ENCODE measurements at places on chromosomes 7 and 10. TPM values are rescaled to one million over a fixed set of nuclear protein-coding genes. Genes with fewer than 3 reads are reported as not detected.

DNA sequence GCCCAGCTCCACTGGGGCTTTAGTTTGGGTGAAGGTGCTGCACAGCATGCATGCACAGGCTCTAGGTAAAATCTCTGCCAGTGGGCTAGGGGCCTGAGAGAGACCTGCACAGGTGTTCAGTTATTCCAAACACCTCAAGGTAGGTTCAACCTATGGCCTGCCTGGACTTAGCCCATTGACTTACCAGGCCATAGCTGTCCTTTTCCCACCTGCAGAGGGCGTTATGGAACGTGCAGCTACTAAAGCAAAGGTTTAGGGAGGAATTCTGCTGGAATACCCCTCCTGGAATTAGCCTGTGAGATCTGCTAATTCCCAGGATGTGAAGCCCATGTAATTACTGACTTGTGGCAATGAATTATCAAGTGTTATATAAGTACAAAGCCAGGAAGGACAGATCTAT, 3.6 kb downstream of the VWC2 start:
- H3K27ac ChIP-seq: no peak overlapping the region
- DNase-seq: peak; percentile 74
- peaks cover 36% of the 10 kb centered on the region for H3K27me3 ChIP-seq
- no peaks in the 10 kb centered on the region for H3K4me1 ChIP-seq
- H3K4me3 ChIP-seq: no peak overlapping the region

DNA sequence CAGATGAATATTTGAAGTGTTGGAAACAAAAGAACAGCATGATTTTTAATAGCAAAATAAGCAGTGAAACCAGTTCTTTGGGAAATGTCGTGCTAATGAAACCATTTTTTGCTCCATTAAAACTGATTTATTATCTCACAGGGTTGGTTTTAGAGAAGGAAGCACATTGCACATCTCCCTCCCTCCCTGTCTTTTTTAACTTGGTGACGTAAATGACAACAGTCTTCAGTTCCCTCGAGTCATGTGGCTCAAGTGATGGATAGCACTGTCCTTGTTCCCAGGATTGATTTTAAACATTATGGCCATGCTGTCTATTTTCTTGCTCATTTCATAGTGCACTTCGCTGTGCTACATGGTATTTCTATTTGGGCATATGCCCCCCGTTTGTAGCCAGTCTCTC, 105.9 kb downstream of the DOCK1 start:
- no peaks in the 10 kb centered on the region for H3K4me1 ChIP-seq
- H3K27me3 ChIP-seq: no peaks in the 10 kb centered on the region
- H3K4me3 ChIP-seq: no peak overlapping the region

GRCh38 chr7:107613948-107614347, 33.9 kb downstream of the BCAP29 start:
- H3K4me1 ChIP-seq: no peaks in the 10 kb centered on the region
- no peak overlapping the region for H3K4me3 ChIP-seq
- DNase-seq: no peak
- no peaks in the 10 kb centered on the region for H3K27me3 ChIP-seq
- no peak overlapping the region for H3K27ac ChIP-seq

DNA sequence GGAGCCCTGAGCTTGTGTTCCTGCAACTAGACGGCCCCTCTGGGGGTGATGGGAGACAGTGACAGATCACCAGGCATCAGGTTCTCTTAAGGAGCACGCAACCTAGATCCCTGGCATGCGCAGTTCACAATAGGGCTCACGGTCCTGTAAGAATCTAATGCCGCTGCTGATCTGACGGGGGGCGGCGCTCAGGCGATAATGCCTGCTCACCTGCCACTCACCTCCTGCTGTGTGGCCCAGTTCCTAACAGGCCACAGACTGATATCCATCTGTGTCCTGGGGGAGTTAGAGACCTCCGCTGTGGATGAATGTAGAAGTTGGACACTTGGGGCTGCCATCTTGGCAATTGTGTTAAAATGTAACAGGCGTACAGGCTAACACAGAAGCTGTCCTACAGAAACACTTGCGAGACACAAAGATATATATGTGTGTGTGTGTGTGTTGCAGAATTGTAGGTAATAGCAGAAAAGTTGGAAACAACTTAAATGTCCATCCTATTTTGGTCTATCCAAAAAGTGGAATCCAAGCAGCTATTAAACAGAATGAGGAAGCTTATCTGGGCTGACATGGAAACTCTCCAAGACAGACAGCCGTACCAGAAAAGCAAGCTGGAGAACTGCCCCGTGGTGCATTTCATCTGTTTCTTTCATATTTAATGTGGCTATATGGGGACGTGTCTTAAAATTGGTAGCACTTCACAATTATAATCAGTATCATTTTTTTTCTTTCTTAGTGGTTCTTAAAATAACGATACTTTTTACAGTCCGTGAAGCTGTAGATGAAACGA, 82.8 kb downstream of the MKI67 start:
- no peaks in the 10 kb centered on the region for H3K4me1 ChIP-seq
- no peak overlapping the region for H3K4me3 ChIP-seq
- no peaks in the 10 kb centered on the region for H3K36me3 ChIP-seq
- 0 out of 2 replicates have a peak, but pooled peaks cover 2% of the 10 kb centered on the region for H3K27me3 ChIP-seq
- no peak overlapping the region for H3K27ac ChIP-seq
- no peak for DNase-seq

DNA sequence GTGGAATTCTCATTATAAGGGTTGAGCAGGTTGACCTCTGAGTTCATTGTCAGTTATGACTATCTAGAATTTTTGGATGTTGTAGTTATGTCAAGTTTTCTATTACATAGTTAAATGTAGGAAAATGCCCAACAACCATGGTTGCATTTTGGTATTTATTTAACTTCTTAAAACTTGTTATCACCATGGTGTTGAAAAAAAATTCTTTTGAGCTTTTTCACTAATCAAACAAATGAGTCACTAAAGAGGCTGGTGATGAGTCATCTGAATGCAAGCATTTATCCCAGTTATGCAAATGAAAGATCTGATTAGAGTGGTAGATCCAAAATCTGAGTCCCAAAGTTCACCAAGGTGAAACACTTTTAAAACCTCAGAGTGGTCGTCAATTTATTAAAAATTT, 624.7 kb upstream of the IGFBP3 start:
- no peak overlapping the region for H3K27ac ChIP-seq
- H3K36me3 ChIP-seq: no peaks in the 10 kb centered on the region
- no peaks in the 10 kb centered on the region for H3K4me1 ChIP-seq
- H3K4me3 ChIP-seq: no peak overlapping the region
- no peak for DNase-seq
- no peaks in the 10 kb centered on the region for H3K27me3 ChIP-seq

DNA sequence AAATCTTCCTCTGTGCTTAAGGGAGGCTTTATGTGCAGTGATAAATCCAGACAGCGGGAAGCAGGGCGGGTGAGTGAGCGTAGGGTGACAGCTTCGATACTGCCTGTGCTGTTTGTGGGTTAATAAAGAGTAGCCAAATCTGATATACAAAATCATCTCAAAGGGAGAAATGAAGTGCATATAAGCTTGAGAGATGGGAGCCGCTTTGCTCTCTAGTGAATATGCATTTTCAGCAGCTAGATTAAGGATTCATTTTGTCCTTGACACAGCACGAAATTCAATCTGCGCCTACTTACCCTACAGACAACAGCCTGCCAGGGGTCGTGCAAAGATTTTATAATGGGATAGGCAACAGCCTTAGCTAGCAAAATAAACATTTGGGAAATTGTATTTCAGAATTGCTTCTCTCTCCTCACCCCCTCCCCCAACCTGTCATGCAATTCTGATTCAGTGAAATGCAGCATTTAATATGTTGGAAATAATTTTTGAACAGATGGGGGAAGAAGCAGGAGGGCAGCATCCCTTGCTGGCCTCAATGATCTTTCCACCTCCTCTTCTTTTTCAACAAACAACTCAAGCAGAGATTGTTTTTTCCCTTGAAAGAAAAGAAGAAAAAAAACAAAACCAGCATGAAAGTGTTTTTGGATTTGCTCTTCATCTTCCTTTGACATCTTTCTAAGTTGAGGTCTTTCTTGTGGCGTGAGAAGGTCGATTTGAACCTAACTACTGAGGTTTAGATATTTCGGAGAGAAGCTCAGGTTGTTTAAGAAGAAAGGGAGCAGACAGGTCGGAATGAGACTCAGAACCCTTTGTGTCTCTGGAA, 117.9 kb downstream of the AOAH start:
- H3K27ac ChIP-seq: no peak overlapping the region
- no peaks in the 10 kb centered on the region for H3K27me3 ChIP-seq
- H3K36me3 ChIP-seq: no peaks in the 10 kb centered on the region

The FAM237B gene
- total RNA-seq: not detected

The SBDS gene
- total RNA-seq: 37.8 TPM

The NPS gene
- total RNA-seq: not detected

The GPRIN2 gene
- 10.1 TPM for total RNA-seq

The ZNF722 gene
- total RNA-seq: not detected

Measured in H9 (cell line).